H9 (cell line): ENCODE measurements at places on chromosomes 4 and X. TPM values are rescaled to one million over a fixed set of nuclear protein-coding genes. Genes with fewer than 3 reads are reported as not detected.

GRCh38 chrX:119206203-119206602, 29.9 kb upstream of the PGRMC1 start:
- no peak for DNase-seq

Gene TRIM75
- not detected in 2 replicates for total RNA-seq

- DNase-seq, result no peak
Measured at GRCh38 chr4:31947101-31947500, 1226.9 kb downstream of the PCDH7 start.

Gene OTC
- not detected in 2 replicates for total RNA-seq

- no peak for DNase-seq
Measured at GRCh38 chrX:19625612-19626011, 110.3 kb upstream of the MAP3K15 start.

DNA sequence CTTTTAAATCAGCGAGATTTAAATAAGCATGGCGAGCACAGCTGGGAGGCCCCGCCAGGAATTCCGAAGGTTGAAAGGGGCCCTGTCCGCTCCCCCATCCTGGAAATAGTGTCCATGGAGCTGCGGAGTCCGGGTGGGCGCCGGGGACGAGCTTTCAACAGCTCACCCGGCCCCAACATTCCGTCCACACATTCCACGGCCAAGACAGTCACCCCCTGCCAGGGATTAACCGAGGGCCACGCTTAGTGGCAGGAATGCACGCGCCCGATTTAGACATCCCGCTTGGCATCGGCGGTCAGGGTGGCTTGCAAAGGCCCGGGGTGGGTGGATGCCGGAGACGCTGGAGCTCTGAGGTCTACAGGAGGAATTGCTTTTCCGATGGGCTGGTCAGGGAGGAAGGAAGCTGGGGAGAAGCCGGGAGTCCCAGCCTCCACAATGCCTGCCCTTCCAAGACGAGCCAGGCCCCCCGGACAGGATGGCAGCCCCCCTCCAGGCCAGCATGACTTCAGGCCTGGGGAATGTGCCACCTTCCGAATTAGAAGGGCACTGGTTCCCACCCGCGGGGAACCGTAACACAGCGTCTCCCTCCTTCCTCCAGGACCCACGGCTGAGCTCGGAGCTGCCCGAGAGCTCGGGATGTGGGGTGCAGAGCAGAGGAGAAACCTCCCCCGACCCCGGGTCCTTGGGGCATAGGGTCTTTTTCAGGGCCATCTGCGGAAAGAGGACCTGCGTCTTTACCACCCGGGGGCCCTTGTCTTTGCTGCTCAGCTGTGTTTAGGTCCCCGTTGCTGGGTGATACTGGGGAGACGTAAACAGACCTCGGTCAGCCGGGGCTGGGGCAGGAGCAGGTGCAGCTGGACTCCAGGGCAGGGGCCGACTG, 26.9 kb upstream of the PPP2R3B start:
- DNase-seq, result peak; percentile 71

Gene TFDP3
- not detected in 2 replicates for total RNA-seq

DNA sequence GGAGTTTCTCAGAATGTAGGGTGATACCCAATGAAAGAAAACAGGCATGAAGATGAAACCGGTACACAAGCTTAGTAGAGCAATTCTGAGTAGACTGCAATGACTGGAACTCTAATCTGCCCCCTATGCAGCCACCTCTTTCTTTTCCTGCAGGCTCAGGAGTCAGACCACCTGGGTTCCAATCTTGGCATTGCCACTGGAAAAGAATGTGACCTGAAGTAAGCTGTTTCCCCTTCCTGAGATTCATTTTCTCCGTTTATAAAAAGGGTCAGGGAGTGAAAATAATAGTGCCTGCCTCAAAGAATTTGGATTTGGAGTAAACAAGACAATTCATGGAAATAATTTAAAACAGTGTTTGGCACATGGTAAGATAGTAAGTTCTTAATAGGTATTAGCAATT, 1464.0 kb downstream of the PCDH7 start:
- no peak for DNase-seq

- no peak for DNase-seq
Measured at GRCh38 chrX:68421636-68422035, 11.7 kb downstream of the OPHN1 start.

GRCh38 chrX:136121788-136122187, 25.5 kb upstream of the FHL1 start:
- no peak for DNase-seq

Gene ADRA2C
- 7.2 and 8.6 TPM in 2 replicates for total RNA-seq

DNA sequence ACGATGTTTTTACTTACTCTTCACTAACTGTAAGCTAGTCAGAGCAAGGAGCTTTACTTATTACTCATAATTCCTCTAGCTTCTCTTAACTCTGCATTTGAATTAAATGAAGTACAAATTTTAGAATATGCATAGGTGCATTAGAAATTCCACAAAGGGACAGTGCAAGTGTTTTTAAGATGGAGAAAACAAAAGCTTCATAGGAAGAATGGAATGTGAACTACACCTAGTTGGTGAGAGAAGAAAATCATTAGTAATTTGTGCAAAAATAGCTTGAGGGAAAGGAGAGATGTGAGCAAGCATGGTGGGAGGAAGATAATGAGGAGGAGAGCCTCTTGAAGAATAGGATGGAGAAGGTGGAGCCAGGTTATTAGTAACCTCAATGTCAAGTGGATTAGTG, 77.5 kb upstream of the SMARCA5 start:
- no peak for DNase-seq

Gene PDZD4
- total RNA-seq, result 110 and 118 TPM in 2 replicates

Gene PDS5A
- 65.0 and 65.4 TPM in 2 replicates for total RNA-seq

GRCh38 chrX:153161952-153162351, 17.1 kb upstream of the MAGEA1 start:
- no peak for DNase-seq

GRCh38 chr4:4655901-4656300, 114.1 kb upstream of the STX18 start:
- DNase-seq, result no peak

Gene SOWAHD
- 0.92 and 0.98 TPM in 2 replicates for total RNA-seq

DNA sequence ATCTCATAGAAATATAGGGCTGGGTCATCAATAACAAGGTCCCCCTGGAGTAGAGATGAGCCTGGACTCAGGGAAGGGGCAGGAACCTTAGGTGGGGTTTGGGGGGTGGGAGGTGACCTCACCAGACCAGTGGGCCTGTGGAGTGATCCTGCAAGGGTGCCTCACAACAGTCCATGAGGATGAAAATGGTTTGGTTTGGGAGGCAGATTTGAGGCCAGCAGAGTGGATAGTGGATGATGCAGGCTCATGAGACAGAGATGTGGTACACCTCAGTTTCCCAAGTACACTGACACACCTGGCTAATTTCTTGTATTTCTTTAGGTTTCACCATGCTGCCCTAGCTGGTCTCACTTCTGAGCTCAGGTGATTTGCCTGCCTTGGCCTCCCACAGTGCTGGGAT, 18.1 kb upstream of the TRIM60 start:
- DNase-seq, result no peak

Gene GPR78
- 3.1 and 3.4 TPM in 2 replicates for total RNA-seq

- no peak for DNase-seq
Measured at GRCh38 chr4:18664171-18664570, 642.6 kb upstream of the LCORL start.

- peak; percentile 53 for DNase-seq
Measured at GRCh38 chr4:95729596-95729995, 110.3 kb upstream of the PDHA2 start.

Gene SLC34A2
- total RNA-seq, result 0.35 and 0.57 TPM in 2 replicates

Gene SPRY1
- 76.3 and 77.6 TPM in 2 replicates for total RNA-seq

GRCh38 chr4:184762100-184762499, 28.2 kb upstream of the CENPU start:
- no peak for DNase-seq

DNA sequence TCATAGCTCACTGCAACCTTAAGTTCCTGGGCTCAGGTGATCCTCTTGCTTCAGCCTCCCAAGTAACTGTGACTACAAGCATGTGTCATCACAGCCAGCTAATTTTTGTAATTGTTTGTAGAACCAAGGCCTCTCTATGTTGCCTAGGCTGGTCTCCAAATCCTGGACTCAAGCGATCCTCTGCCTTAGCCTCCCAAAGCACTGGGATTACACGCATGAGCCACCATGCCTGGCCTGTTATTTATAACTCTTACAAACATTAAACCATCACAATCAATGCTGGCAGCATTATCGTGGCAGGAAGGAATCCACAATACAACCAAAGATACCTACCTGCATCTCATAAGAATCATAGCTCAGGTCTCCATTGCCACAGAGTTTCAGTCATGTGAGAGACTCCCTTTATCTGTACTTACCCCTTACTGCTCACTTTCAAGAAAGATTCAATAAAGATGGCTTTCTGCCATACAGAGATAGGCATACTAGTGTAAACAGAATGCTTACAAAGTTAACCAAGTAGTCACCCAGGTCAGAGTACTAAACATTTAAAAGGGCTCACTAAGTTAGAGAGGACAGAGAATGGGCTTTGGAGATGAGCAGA, 48.5 kb downstream of the SMIM31 start:
- no peak for DNase-seq

GRCh38 chrX:37350034-37350365, 836 bp downstream of the PRRG1 start:
- DNase-seq, result no peak

DNA sequence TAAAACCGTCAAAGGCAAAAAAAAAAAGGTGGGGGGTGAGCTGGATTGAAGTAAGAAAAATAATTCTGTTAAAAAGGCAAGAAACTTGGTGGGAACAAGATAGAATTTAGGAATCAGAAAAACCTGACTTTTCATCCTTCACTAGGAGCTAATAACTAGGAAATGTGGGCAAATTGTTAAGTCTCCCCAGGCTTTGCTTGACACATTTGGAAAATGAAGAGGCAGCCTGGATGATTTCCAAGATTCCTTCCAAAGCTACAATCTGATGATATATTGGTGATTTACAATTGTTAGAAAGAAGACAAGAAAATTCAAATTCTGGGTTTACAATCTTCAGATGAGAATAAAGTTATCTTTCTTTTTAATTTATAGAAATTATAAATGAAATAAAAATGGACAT, 1062.5 kb downstream of the ADGRL3 start:
- DNase-seq, result no peak

Gene MSL3
- total RNA-seq, result 13.0 and 14.0 TPM in 2 replicates

GRCh38 chr4:122796801-122797404, 29.7 kb upstream of the FGF2 start:
- DNase-seq, result peak; percentile 86

Gene KCNE5
- 3.6 and 3.7 TPM in 2 replicates for total RNA-seq

Gene GAB3
- total RNA-seq, result 0.42 and 0.46 TPM in 2 replicates

Gene RELL1
- 10.6 and 10.8 TPM in 2 replicates for total RNA-seq

GRCh38 chr4:19472666-19473065, 779.0 kb upstream of the SLIT2 start:
- DNase-seq, result no peak

DNA sequence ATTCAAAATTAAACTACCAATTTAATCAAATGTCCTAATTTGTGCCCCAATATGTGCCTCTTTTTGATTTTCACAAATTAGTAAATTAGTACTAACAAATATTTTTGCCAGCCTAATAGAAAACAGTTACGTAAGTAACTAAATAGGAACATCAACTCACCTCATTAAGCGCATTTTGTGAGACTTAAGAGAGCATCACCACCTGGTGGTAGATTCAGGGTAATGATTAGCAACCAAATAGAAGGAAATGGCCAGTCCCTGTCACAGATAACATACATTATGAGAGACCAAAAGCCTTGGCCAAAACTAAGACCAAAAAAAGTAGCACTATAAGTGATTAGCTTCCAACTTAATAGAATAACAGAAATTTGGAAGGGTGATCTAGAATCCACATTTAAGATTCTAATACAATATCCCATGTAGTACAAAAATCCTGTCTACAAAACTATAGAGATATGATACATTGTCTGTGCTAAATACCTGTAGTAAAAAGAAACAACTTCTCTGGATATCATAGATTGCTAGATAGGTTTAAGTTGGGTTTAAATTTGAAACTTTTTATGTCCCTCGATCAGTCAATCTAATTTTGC, 46.7 kb downstream of the C4orf46 start:
- DNase-seq, result peak; percentile 26

Gene TMEM156
- total RNA-seq, result not detected in 2 replicates

Gene GABRA4
- total RNA-seq, result not detected in 2 replicates

GRCh38 chr4:107577743-107578142, 142.3 kb downstream of the PAPSS1 start:
- no peak for DNase-seq

Gene SPARCL1
- total RNA-seq, result 0.17 and 0.68 TPM in 2 replicates

Gene MAOB
- 1.1 and 1.4 TPM in 2 replicates for total RNA-seq

Gene MAGEC3
- total RNA-seq, result not detected in 2 replicates

GRCh38 chr4:151012820-151013219, 2.3 kb downstream of the LRBA start:
- DNase-seq, result no peak

DNA sequence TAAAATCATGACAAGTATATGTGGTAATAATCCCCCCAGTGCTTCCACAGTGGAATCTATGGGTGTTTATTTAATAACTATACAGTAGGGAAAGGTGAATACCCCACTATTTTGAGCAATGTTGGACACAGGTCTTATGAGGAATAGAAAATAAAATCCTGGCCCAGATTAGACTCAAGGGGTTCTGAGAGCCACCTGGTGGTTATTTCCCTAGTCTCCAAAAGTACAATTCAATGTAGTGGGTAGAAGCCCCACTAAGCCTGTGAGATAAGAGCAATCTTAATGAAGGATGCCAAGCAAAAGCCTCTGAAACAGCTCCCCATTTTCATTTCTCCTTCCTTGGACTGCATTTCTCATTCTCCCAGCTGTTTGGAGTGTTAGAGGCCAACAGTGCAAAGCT, 328.2 kb upstream of the NR3C2 start:
- no peak for DNase-seq

Gene LGI2
- 1.4 and 2.4 TPM in 2 replicates for total RNA-seq

Gene LSM6
- 73.6 and 78.3 TPM in 2 replicates for total RNA-seq
